ENCODE measurements at places on chromosomes 2 and 18. TPM values are rescaled to one million over a fixed set of nuclear protein-coding genes. Genes with fewer than 3 reads are reported as not detected.

TMEM178A gene
- total RNA-seq, result 19.2 TPM

NRBP1 gene
- total RNA-seq, result 108 TPM

PREB gene
- total RNA-seq, result 41.9 TPM

TRAPPC12 gene
- total RNA-seq, result 108 TPM

CPLX4 gene
- total RNA-seq, result 46.1 TPM

KCNK3 gene
- total RNA-seq, result 40.4 TPM

POTEI gene
- total RNA-seq, result 0.22 TPM

VIL1 gene
- not detected for total RNA-seq

LCT gene
- not detected for total RNA-seq

ZSWIM2 gene
- total RNA-seq, result not detected

ABCB11 gene
- total RNA-seq, result 0.38 TPM

DYNAP gene
- not detected for total RNA-seq

PLEK gene
- total RNA-seq, result 7.2 TPM

PKDCC gene
- 143 TPM for total RNA-seq

WNT6 gene
- 1.0 TPM for total RNA-seq

ALPP gene
- not detected for total RNA-seq

HADHB gene
- 111 TPM for total RNA-seq

SLC9A2 gene
- 0.49 TPM for total RNA-seq

RAB17 gene
- 0.99 TPM for total RNA-seq

CRIM1 gene
- 158 TPM for total RNA-seq

GALM gene
- 20.2 TPM for total RNA-seq

RNF152 gene
- 49.1 TPM for total RNA-seq

PKP4 gene
- total RNA-seq, result 118 TPM

ADAM17 gene
- 49.6 TPM for total RNA-seq

NT5C1B gene
- not detected for total RNA-seq

RELCH gene
- 76.1 TPM for total RNA-seq

All from camera-type eye (tissue), 1 donor.